Activated CD4-positive, alpha-beta T cell treated with anti-CD3 and anti-CD28 coated beads, Interleukin-10, Interleukin-2, amounts not matched to agents 100 ng/mL and 50 ng/mL, durations not matched to agents 16 hours and 8 hours (primary cell): ENCODE measurements at places on chromosomes 2 and 18.

DNA sequence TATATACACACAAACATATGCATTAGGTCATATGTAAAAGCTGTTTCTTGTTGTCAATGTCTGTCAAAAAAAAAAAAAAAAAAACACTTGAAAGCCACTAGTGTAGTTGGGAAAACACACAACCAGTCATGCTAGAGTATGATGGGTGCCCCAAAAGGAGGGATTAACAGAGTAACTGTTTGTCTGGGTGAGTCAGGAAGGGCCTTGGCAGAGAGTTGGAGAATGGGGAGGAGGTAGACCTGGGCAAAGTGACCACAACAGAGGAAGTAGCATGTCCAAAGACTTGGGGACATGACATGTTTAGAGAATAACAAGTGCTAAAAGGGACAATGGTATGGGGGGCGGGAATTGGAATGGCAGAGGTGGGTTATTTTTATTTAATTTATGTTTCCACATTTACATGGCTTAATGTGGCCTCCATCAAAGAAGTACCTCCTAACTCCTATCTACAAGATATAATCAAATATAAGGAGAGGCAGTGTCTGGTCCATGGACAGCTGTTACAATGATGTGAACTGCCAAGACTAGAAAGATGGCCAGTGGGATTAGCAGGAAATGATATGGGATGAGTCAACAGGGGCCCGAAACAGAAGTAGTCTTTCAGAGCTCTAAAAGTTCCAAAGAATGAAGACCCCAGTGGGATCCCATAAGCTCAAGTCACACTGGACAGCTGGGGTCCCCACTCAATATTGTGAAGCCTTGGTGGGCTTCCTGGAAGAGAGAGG lies 99.9 kb upstream of the ZFP36L2 start:
- DNase-seq: no peak

- no peak for DNase-seq
These were observed 44.6 kb downstream of the TBC1D8 start for GRCh38 chr2:101106453-101107181.

DNA sequence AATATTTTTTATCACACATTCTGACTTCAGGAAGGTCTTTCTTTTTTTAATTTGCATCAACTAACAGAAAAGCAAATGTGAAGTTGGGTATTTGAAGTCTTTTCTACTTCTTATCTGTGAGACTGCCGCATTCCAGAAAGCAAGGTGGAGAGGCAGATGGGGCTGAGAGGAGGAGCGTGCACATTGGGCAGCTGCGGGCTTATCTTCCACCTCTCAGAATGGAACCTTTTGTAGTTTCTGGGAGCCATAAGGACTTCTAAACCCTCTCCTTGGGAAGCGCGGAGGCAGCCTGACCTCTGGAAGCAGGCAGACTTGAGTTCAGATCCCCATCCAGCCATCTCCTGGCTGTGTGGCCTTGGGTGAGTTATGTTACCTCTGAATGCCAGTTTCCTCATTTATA lies 3.9 kb downstream of the MAPRE3 start:
- no peak for DNase-seq

DNA sequence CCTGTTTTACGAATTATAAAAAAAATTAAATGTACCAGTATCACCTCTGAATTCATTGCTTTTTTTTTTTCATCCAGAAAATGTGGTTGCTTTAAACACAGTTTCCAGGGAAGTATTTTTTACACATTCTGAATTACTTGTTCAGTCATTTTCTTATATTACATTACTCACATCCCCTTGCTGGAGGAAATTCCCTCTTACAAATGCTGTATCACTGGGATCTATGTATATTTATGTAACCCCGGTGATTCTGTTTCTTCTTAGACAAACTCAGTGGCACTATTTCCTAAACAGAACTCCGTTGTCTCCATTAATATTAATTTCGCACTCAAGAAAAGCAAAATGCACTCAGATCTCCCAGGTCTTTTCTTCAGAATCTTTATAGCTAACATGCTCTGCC lies 1078.5 kb upstream of the ZEB2 start:
- no peak for DNase-seq

GRCh38 chr2:160351956-160352355 lies 141.7 kb downstream of the RBMS1 start:
- DNase-seq: peak; percentile 52

DNA sequence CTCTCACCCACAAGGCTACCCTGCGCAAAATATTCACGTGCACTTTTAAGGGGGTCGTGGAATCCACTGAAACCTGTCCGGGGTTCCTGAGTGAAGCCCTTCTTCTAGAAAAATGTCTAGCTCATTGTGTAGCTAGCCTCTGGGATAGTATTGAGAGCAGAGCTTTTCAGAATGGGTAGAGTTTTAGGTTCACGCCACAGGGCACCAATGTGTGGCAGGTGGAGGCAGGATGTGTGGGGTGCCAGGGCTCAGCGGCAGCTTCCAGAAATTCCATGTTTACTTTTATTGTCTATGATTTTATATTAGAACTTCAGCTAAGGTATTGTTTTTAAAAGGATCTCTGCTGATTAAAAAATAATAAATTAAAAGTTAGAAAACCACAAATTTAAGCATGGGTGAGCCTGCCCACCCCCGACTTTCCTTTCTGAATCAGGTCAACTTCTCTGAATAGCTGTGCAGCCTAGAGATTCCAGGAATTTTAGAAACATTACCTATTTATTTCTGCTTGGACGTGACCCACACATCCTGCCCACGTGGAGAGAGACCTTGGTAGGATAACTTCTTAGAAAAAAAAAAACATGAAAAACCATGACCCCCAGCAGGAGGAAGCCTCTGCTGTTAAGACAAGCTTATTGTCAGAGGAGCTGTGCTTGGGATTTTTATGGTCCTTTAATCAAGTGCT lies 163.7 kb downstream of the CTIF start:
- peak; percentile 9 for DNase-seq

DNA sequence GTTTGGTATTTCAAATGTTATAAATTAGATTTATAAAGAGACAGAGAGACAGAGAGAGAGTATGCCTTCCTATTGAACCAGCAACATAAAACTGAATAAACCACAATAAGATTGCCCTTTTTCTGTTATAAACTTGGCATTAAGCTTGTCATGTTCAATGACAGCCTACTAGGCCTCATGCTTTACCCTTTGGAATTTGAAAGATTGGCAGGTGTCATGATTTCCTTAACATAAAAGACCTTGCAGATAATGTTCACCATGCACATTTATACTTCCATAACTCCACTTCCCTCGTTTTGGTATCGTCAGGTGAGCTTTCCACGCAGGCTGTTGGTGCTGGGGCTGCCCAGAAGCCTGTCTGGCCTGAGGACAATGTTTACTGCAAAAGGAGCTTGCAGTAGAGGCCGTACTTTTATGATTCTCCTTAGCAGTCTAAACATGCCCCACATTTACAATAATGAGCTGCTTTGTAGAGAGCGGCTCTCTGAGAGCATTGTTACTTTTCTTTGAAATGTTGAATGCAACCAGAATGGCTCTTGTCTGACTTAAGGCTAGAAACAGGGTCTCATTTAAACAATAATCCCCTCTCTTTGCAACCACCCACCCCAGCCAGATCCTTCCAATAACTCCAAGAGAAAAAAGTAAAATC lies 379.1 kb upstream of the ATP5MC3 start:
- DNase-seq: no peak

GRCh38 chr2:161609930-161610329 lies 14.3 kb upstream of the SLC4A10 start:
- DNase-seq: no peak

DNA sequence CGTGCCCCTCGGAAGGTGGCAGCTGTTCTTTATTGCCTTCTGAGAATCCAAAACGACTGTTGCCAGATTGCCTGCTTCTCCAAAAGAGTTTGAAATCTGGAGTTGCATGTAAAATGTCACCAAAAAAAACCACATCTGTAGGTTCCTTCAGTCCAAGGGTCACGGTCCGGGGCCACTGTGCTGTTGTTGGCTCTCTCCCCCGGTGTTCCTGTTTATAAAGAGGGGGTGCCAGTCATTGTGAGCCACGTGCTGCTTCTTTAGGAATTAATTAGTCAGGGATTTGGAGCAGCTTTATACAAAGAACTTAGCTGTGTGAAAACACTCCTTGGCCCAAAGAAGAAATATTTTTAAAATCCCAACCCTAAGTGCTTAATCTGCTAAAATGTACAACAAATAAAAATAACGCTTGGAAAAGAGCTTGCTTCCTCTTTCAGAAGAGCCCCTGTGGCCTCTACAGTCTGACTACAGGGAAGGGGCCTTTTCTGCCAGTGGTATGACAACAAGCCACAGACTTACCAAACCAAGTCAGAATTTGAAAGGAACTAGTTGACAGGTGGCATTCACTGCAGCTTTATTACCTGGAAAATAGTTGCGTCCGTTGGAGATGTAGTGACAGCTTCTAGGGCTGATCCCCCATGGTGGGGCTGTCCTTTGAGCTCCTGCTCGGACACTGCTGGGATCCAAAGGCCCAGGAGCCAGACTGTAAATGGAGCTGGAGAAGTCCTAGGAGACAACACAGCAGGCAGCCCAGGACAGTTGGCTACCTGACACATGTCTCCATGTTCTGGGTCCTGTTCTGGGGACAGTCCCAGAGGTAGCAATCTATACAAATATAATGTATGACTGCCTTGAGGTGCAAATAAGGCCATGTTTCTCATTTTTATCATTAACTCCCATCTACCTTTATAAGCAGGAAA lies 84.5 kb upstream of the SLC1A4 start:
- DNase-seq: peak; percentile 40

DNA sequence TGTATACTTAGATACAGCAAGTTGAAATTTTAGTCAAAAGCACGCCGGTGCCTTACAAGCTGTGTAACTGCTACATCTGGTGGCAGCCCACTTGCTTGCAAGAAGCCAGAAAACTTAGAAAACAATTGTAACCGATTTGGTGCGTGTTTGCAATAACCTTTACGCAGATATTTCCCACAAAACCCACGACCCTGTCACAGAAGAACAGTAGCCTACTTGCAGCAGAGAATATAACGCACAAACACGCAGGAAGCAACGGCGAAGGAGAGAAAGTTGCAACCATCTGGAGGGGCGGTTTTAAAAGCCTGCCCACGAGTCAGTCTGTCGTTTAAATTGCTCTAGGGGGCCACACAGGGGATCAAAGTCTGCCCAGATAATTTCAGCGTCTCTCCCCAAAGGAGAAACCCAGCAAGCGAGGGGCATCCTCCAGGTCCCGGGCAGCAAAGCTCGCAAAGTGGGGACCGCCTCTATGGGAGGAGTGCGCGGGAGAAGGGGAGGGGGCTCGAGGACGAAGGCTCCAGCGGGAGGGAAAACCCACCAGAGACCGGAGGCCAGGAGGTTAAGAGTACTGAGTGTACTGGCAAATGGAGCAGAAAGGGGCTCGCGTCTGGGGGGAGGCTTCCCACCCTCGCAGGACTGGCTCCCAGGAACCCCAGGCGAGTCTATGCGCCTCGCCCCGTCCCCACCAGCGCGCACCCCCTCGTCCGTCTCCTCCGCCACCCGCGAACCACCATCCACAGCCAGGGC lies 1.1 kb downstream of the TLK1 start:
- peak; percentile 60 for DNase-seq

- no peak for DNase-seq
These were observed 17.2 kb downstream of the REL start for GRCh38 chr2:60898567-60898966.

DNA sequence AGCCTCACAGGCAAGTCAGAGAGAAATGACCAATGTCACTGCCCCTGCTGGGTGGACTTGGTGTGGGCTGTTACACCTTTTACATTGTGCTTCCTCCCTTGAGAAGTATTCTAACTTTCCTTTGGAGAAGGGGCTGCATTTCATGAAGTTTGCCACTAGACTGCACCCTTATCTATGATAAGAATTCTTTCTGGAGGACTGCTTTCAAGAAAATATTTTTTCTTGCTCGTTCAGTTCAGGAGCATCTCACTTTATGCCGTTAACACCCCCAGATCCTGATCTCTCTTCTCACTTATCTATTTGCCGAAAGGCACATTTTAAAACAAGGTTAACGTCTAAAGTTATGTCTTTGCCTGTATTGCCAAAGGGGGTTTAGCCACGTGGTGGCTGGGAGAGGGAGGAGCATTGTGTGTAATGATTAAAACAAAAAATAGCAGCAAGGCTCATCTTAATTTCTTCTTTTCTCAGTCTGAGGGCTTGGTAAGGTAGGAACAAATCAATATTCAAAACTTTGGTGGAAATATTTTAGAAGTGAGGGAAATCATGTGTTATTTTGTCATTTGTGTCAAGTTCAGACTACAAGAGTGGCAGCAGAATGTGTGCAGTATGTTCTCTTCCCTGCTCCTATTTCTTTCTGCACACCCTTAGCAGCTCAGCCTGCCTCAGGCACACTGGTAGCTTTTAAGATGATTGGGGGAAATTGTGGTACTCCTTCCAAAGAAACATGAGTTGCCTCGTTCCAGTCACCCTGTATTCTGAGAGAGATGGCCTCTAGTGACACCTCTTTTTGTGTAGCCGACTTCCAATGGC lies 1.6 kb upstream of the IGFBP5 start:
- peak; percentile 22 for DNase-seq

GRCh38 chr2:72040629-72041571 lies 106.8 kb downstream of the CYP26B1 start:
- DNase-seq: no peak
